ENCODE measurements at places on chromosomes 5 and 9.

- DNase-seq = no peak
Measured at GRCh38 chr5:180825768-180826525, 23.3 kb upstream of the MGAT1 start.

DNA sequence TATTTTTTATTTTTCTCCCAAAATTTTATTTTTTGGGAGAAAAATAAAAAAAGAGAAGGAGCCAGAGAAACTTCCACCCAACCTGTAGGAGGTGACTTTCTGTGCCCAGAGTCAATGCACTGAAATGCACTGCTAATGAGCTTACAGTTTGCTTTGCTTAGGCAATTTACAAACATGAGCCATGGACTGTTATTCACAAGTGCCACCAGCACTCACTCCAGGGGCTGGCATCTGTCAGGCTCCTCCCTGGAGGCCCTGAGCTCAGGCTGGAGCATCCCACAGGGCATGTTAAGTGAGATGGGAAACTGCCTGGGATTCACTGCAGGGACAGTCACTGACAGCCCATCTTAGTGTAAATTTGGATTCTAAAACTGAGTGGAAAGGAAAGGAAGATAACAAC is 74.9 kb downstream of the FANCC start:
- DNase-seq = no peak

GRCh38 chr5:142613271-142613671 is 72.6 kb downstream of the FGF1 start:
- no peak for DNase-seq

GRCh38 chr5:145855763-145856267 is 17.0 kb downstream of the GRXCR2 start:
- no peak for DNase-seq

DNA sequence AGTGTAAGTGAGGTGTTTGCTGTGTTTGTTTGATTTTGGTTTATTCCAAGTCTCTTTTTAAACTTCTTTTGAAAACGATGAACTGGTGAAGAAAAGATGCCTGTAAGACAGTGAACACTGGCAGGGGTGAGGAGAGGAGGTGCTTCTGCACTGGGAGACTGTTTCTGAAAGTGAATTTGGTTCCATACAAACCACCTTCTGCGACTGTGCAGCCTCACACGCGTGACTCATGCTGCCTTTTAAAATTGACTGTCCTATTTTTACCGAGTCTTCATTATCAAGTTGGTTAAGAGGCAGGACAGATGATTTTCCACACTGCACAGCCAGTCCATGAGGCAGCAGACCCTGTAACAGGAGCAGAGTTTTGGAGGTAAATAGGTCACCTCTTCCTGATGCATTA is 340.6 kb downstream of the MTRR start:
- no peak for DNase-seq

GRCh38 chr5:13763719-13764118 is 180.8 kb downstream of the DNAH5 start:
- DNase-seq = no peak

All from cortex of kidney (tissue), 1 donor.